ENCODE measurements at places on chromosomes 2 and 18.

GRCh38 chr2:88829607-88830463, 138.4 kb downstream of the RPIA start:
- no peak for DNase-seq

GRCh38 chr2:198499539-198499938, 695.1 kb downstream of the PLCL1 start:
- DNase-seq: no peak

DNA sequence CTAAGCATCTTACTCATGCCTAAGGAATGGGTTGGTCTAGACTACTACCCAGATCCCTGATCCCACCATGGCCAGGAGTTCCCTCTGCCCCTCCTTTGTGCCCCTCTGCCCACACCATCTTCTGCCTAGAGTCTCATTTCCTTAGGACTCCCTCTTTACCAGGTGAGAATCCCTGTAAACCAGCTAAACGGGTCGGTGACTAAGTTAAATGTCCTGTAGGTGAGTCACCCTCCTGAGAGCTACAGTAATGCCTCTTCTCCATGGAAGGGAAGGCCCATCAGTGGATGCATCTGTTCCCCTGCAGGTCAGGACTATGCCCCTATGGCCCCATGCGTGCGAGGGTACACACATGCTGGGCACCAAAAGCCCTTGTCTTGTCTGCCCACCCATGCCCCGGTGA, 25.4 kb downstream of the PTGR3 start:
- DNase-seq: no peak

GRCh38 chr18:72325307-72325706, 218.8 kb downstream of the CBLN2 start:
- DNase-seq: no peak

- peak; percentile 53 for DNase-seq
These were observed 327.6 kb downstream of the NCKAP5 start for GRCh38 chr2:133240491-133241223.

DNA sequence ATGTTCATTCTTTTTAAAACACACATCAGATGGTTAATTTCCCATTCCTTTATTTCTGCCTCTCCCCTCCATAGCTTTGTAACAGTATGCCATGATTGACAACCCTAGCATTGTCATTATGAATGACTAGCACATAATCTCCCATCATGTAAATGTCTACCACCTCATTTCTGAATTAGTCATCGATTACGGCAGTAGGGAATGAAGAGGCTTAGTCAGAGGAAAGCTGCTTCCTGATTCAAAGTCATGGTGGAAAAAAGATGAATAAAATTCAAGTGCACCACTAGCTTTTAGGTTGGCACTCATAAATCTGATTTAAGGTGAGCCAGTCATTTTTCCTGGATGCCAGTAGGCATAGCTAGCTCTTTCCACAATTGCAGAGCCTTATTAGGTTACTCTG, 19.1 kb upstream of the ACMSD start:
- DNase-seq: no peak

DNA sequence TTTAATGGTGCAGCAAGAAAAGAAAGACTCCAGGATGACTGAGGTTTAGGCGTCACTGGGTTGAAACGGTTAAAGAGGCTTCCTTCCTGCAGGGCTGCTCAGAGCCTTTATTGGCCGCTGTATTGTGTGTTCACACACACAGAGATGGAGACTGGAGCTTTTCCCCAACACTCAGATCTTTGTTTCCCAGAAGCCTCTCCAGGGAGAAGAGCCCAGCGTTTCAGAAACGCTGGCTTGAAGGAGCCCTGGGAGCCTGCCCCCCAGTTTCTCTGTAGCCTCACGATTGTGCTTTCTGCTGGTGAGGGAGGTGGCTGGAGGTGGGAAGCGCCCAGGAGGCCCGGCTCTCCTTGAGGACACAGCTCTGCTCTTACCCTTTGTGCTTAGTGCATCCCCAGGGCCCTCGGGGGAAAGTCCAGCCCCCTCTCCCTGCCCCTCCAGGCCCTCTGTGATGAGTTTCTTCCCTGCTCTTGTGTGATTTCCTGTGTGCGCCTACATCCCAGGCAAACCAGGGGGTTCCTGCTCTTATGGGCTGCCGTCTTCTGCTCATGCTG, 37.1 kb downstream of the RRM2 start:
- no peak for DNase-seq

- DNase-seq: no peak
These were observed 49.2 kb upstream of the CREB1 start for GRCh38 chr2:207480521-207481040.

- DNase-seq: peak; percentile 57
These were observed at the start of gene SLC9A4 for GRCh38 chr2:102473020-102473419. TSS of gene SLC9A4 (plus strand) at chr2:102473226. CDS start at chr2:102473760, 534 bp downstream.

DNA sequence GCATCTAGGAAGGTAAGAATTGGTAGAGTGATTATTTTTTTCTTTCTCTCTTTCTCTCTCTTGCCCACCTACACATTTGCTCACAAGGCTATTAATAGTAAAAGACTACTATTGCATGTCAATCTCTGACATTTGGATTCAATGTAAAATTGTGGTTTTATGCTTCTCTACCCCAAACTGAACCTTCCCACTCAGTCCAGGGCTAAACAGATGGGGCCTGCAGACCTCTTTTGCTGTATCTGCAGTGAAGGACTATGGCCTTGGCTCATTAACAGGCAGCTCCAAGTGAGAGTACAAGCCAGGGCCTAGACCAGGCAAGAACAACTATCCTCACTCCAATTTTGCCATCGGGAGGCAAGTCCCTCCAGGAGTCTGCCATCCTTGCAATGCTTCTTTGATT, 68.3 kb upstream of the ARL4C start:
- no peak for DNase-seq

- DNase-seq: no peak
These were observed 4.3 kb downstream of the ATP6V1B1 start for GRCh38 chr2:70939839-70940580.

DNA sequence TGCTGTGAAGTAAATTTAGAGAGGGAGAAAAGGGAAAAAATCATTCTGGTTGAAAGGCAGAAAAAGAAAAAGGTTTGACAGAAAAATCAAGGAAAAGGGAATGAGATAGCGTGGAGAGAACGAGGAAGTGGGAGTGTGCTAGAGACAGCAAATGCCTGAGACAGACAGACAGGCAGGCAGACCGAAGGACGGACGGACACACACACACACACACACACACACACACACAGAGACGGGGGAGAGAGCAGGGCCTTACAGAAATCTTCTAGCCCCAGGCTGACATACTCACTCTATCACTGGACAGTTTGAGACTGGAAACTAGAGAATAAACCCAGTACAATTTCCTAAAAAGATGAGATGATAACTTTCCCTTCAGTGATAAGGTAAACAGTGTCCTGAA, 238.4 kb downstream of the ZNF521 start:
- DNase-seq: no peak

DNA sequence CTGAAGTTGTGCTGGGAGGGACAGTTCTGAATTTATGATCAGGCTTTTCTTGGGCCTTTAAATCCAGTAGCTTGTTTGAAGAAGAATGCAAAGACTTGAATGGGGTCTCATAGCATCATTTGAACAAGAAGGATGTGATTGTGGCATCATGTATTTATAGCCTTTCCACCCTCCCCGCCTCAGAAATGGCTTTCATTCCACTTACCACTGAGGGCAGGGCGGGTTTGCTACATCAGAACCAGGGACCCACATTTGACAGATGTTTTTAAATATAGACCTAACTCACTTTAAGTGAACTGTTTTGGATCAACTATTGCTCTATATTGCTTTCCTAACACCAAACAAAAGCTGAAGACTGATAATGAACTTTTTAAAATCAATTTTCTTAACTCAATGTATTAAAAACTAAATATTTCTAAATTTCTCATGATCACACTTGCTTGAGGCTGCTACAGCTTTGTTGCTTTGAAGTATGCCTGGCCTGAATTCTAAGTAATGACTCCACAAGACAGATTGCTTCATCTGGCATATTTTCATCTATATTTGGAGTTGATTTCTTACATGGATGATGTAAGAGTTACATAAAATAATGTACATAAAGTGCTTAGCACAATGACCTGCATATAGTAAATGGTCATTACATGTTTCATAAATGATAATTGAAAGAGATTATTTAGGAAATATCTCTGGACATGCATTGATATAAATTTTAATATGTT, 1552.9 kb upstream of the SLC39A10 start:
- DNase-seq: no peak
